ENCODE measurements at places on chromosomes 1 and 21.

DNA sequence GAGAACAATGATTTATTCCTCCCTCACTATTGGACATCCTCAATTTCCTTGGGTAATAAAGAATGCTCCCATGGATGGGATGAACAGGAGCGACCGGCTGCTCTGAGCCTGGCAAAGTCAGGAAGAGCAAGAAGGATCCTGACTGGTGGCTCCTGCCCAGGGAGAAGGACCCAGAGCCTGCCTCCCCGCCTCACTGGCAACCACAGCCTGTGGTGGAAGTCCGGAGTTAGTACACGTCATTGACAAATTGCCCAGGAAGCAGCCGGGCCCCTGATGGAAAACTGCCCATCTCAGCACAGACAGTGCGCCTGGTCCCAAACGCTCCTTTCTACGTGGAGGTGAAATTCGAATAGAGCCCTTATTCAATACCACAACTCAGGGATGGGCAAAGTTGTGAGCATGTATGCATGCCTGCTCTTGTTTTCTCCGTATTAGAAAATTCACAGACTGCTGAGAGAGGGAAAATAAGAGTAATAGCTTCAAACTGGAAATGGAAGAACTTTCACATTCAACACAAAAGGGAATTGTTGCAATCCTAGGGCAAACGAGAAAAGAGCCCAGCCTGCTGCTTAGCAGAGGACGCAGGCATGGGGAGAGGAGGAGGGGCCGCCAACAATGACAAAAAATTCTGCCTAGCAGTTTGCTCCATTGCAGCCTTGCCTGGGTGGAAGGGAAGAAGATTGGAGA lies 397.1 kb upstream of the VAMP3 start:
- DNase-seq, result no peak

DNA sequence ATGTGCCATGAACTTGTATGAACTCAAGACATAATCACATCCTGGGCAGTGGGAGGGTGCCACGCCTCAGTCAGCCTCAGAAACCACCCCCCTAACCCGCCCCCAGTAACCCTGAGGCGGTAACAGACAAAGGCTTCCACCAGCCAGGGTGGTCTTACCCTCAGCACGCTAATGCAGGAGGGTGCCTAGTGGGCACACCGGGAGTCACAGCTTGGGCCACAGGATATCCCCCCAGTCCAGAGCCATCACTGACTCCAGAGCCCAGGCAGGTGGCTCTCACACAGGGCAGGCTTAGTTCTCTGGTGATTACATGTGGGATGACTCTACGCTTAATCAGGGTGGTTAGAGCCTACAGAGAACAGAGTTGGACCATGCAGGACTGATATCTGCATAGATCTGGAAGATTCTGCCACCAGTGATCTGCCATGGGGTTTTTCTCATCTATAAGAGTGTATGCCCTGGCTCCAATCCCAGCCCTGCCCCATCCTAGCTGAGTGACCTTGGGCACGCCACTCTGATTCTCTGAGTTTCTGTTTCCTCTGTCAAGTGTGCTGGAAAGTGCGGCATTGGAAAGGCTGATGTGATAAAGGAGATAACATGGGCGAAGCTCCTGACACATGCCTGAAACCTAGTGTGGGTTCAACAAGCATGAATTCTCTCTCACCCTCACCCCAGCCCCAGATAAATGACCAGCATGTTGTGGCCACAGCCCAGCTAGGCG lies 27.3 kb downstream of the OPTC start:
- DNase-seq, result no peak

GRCh38 chr21:45466330-45467220 lies 61.6 kb downstream of the COL18A1 start:
- no peak for DNase-seq

GRCh38 chr1:222697826-222698225 lies 14.5 kb downstream of the AIDA start:
- DNase-seq, result no peak

DNA sequence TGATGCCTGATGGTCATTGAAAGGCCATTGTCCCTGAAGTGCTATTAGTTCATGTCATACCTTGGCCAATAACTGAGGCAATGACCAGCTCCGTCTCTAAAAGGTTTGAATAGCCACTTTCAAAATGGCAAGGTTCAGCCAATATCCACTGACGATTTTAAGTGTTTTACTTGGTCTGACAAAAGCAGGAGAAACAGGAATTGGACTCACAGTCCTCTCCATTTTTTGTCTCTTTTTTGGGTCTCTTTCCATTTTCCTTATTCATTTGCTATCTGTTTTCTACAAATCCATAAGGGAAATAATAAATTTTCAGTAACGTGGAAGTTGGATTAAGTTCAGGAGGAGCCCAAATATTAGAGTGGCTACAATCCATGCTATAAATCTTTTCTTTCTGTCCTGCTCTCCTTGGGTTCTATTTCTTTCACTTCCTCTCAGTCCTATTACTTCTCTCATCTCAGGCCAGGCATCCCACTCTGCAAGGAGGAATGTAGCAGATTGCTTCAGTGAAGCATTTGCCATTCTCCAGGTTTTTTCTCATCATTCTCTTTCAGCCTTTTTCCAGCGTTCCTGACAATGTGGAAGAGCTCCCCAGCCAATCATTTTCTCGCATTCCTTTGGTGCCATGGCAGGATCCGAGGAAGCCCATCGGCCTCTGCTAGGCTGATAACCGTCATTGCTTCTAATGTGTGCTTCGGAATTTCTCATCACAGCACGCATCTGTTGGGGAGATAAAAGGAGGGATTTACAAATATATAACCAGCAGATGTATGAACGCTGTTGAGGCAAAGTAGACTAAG lies 414.5 kb downstream of the ADGRL2 start:
- no peak for DNase-seq

Measured in hematopoietic multipotent progenitor cell treated with erythropoietin and hydrocortisone succinate and interleukin-3 and kit ligand, for 4 days (in vitro differentiated cells).